Activated CD4-positive, alpha-beta T cell treated with anti-CD3 and anti-CD28 coated beads for 24 hours (primary cell): ENCODE measurements at places on chromosomes 13 and 19.

DNA sequence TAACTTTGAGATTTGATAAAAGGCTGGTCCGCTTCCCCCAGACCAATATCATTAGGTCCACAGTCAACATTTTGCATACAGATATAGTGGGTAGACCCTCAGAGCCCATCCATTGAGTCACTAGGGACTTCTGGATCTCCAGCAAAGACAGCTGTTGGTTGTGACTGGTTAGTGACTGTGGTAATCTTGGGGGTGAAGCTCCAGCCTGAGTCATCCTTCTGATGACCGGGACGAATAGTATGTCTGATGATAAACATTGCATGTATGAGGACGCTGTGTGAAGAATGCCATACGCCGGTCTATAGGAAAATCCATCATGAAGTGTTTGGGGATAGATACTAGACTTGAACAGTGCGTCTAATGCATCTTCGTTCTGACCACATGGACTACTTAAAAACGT lies 307.0 kb downstream of the UQCRFS1 start:
- DNase-seq, result no peak

- no peak for DNase-seq
Observed at GRCh38 chr19:31313291-31314030, 35.8 kb downstream of the TSHZ3 start.

DNA sequence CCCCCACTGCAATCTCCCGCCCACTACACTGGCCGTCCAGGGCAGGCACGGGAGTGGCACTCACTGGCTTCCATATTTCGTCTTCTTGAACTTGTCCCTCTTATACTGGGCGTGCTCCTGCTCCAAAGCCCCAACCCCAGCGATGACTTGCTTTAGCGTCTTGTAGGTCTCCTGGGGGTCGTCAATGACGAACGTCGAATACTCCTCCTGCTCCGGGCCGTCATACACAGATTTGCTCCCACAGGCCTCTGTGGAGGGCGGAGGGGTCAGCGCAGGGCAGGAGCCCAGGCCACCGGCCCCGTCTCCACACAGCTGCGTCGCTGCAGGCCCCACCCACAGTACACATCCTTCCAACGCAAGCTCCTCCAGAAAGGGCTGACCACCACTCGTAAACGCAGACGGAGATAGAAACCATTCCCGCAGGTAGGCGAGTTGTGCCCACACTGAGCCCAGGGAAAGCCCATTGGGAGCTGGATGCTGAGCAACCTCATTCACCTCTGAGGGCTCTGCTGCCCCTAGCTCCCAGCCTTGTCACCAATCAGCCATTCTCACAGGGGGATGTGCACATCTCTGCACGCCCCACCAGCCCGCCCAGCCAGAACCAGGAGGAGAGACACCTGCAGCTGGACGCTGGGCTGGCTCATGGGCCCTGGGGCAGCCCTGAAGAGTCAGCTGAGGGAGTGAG lies 7.9 kb upstream of the C13orf46 start:
- no peak for DNase-seq

- DNase-seq, result no peak
Observed at GRCh38 chr13:105599477-105600037, 935.9 kb downstream of the EFNB2 start.

GRCh38 chr13:105436943-105437342 lies 1098.5 kb downstream of the EFNB2 start:
- no peak for DNase-seq

DNA sequence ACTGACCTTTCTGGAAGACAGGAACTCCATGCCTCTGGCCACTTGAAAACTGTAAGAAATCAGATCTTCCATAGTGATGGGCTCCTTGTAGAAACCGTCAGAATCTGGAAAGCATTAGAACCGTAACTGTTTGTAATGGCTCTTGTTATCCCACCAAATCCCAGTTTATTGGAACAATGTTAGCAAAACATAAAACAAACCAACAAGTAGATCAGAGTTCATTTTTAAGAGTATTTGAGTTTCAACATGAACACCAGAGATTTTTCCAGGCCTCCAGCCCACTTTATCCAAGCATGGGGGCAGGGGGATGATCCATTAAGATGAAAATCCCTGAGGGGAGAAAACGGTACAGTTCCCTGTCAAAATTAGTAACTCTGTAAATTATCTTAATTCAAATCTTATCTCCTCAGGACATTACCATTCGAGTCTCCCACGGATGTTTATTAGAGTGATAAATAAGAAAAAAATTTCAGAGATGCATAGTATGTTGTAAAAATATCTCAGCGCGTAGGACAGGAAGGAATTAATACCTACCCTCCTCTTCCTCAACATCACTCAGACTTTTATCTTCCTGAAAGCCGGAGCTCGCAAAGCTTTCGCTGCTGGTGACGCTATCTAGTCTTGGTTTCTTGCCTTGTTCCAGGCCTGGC lies 172.5 kb downstream of the FLT1 start:
- DNase-seq, result no peak

- DNase-seq, result no peak
Observed at GRCh38 chr19:32350471-32350865, 5.1 kb downstream of the ZNF507 start.

DNA sequence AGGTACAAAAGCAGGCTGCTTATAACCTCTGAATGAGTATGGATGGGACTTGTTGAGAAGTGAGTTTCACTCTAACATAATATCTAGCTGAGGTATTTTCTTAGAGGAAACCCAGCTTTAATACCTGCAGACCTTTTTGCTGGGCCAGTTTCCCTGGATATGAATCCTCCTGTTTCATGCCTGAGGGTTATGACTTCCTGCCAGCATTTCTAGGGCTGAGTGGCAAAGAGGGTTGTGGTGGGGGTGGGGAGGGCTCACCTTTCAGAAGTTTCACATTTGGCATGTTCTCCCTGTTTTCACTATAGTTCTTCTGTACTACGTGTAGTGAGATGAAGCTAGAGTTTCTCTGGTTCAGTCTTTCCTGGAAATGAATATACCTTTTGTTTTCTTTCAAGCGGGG lies 73.7 kb downstream of the LACC1 start:
- no peak for DNase-seq

DNA sequence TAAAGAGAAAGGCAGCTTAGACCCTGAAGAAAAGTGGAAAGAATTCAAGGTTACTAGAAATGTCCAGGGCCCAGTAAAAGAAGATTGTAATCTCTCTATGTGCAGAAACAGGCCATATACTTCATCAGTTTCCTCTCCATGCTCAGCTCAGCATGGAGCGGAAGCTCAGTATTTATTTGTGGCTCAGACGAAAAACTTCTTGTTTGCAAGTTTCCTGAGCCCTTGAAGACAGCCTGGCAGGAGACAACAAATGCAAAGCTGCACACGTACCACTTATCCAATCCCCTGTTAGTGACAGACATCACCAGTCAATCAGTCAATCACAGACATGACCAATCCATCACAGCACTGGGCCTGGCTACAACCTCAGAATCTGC lies 8.1 kb upstream of the KLF2 start:
- DNase-seq, result no peak

- DNase-seq, result no peak
Observed at GRCh38 chr13:26112843-26113242, 61.0 kb upstream of the SHISA2 start.

GRCh38 chr13:98938801-98939200 lies 39.1 kb downstream of the DOCK9 start:
- DNase-seq, result no peak

DNA sequence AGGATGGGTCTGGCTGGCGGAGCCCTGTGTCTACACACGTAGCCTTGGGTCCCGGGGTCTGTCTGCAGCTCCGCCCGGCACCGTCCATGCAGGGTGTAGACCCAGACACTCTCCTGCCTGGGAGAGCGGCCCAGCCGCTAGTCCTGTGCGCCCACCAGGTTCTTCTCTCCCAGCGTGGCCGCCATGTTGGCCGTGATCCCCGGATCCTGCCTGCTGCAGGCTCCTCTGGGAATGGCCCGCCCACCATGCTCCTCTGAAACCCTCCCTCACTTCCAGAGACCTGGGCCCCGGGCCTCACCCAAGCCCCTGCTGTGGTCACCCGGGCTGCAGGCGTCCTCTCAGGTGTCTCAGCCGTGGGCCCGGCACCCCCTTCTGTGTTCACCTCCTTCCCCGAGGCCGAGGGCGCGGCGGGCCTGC lies 57.7 kb upstream of the MCF2L start:
- no peak for DNase-seq

DNA sequence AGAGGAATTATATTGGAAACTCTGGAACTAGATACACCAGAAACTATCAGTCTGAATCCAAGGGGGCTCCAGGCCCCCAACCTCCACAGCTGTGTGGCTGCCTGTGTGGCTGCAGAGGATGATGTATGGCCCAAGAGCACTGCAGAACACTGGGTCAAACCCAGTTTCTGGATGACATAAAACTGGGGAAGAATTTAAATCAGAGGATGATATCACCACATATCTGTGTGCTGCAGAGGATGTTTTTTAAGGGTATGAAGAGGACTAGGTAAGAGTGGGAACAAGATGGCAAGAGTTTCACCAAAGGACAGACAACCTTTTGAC lies 226.4 kb downstream of the SUCLA2 start:
- DNase-seq, result no peak

DNA sequence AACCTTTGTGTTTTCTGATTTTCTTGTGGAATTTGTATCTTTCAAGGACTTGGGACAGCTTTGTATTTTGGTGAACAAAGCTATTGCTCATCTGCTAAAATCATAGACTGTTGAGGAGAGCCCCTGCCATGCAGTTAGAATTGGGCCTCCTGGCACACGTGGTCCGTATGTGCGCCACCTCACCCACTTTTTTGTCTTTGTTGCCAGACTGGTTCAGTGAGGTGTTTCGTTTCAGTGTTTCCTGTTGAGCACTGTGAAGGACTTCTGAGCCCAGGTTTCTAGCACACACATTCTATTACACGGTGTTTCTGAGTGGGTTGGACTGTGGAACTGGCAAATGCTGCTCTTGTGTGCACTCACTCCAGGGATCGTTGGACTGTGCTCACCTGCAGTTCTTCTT lies 37.6 kb upstream of the RNF113B start:
- DNase-seq, result no peak

DNA sequence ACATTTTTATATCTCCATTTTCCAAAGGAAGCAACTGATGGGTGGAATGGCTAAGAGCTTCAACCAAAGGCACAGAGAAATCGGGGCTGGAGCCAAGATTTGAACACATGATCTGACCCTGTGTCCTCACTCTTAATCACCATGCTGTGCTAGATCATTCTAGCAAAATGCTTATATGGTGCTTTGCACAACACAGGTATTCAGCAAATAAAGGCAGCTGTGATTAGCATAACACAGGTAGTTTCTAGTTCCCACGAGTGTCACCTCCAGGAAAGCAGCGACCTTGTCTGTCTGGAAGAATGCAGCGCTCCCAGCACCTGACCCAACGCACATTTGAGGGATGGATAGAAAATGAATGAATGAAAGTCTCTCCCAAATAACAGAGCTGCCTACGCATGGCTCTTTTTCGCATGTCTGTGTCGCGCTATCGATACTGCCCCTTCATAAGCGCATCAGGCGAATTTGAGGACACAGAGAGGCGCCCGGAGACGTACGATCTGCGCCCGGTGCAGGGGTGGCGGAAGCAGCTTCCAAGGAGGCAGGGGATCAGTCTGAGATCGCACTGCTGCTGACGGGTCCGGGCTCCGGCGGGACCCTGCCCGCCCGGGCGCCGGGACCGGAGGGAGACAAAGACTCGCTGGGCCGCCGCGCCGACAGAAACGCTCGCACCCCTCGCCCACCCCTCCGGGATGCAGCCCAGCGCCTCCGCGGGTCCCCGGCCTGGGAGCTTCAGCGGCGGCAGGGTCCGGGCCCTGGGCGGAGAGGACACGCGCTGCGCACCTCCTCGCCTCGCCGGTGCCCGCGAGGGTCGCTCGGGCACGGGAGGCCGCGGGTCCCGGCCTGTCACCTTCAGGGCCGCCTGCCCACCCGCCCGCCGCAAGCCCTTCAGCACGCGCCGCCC lies 609 bp downstream of the EPS15L1 start:
- DNase-seq, result no peak

DNA sequence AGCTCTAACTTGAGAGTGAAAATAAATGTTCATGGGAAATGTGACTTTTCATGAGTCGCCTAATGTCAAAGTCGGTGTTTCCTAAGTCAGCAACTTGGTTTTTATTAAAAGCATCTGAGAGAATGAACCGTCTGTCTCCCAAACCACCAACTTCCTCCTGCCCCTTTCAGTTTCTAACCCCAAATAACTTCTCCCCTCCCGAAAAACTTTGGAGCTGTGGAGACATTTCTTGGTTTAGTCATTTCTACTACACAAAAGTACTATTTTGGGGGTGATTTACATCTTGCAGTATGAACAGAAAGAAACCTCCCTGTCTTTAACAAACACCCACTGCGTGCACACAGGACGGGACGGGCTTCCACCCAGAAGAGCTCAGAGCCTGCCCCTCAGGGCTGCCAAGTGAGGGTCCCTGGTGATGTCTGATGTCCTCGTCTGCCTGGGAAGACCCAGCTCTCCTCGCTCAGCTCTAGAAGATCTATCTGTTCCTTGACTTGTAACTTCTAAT lies 65.0 kb downstream of the RASA3 start:
- DNase-seq, result no peak

- DNase-seq, result peak; percentile 20
Observed at GRCh38 chr13:111429064-111429558, 108.7 kb downstream of the TEX29 start.
